Neuronal stem cell (in vitro differentiated cells): ENCODE measurements at places on chromosomes 3 and 15.

GRCh38 chr15:38253351-38253781 lies 730 bp downstream of the SPRED1 start:
- peak; percentile 36 for DNase-seq

GRCh38 chr3:44923632-44924456 lies 49.4 kb downstream of the TGM4 start:
- DNase-seq, result no peak

DNA sequence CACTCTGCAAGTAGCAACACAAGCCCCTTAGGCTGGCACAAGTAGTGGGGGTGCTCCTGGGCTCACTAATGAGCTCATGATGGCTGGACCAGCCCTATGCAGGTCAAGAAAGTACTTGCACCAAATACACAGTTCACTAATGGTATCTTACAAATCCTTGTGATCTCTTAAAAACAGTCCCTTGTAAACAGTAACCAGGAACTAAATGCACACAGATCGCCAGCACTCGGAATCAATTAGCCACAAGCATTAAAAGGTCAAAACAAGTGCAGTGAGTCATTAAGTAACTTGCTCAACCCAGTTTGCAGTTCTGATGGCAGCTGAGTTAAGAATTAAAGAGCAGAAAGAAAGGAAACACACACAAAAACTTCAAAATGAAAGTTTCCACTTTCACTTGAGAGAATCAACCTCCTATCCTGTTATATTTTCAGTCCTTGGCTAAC lies 43.2 kb downstream of the ARHGEF3 start:
- DNase-seq, result no peak

DNA sequence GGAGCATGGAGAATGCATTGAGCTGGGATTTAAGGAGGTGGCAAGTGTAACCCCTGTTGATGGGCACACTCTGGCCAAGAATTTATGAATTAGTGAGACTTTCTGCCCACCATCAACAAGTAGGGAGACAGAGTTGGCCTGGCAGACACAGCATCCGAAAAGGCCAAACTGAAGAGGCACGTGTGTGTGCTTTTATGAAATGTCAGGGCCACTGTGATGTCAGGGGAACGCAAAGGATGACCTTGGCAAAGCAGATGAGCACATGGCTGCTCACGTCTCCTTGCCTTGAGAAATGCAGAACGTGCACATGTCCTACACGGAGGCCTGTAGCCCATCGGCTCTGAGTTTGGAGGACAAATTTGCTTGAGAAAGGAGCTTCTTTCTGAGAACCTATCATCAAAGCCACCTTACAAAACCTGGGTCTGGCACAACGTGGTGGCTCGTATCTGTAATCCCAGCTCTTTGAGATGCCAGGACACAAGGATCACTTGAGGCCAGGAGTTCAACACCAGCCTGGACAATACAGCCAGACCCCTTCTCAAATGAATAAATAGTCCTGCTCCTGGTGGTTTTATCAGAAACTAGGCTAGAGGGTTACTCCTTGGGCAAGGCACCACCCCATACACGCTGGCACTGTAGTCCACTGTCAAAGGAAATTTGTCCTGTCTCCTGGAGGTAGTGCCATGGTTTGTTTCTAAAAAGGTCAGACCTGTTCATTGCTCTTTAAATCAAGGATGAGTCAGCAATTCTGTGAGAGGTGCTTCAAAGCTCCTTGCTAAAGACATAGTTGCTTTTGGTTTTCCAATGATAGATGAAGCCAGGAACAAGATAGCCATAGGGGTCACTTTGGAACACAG lies 941 bp upstream of the SH3BP5 start:
- no peak for DNase-seq

DNA sequence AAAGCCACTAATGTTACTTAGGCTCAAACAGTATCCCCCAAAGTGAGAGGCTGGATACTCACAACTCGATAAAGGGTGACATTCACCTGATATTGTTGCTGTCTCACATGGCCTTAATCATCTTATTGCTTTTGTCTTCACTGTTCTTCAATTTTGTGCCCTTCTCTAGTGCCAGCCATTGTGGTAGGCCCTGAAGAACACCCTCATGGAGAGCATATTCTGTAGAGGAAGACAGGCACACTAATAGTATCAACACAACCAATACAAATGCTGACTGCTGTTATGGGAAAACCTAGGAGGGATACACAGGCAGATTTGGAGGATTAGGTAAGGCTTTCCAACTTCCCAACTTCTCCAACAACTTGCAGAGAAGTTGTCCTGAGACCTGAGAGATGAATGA lies 4.1 kb upstream of the BLM start:
- no peak for DNase-seq
